Stimulated activated CD8-positive, alpha-beta memory T cell treated with anti-CD3 and anti-CD28 coated beads, Interleukin-7, amount 100 ng/mL, for 24 hours (primary cell): ENCODE measurements at places on chromosomes 6 and 20.
A peak's percentile ranks its signal among the peaks of the same experiment; 100 is the strongest.

DNA sequence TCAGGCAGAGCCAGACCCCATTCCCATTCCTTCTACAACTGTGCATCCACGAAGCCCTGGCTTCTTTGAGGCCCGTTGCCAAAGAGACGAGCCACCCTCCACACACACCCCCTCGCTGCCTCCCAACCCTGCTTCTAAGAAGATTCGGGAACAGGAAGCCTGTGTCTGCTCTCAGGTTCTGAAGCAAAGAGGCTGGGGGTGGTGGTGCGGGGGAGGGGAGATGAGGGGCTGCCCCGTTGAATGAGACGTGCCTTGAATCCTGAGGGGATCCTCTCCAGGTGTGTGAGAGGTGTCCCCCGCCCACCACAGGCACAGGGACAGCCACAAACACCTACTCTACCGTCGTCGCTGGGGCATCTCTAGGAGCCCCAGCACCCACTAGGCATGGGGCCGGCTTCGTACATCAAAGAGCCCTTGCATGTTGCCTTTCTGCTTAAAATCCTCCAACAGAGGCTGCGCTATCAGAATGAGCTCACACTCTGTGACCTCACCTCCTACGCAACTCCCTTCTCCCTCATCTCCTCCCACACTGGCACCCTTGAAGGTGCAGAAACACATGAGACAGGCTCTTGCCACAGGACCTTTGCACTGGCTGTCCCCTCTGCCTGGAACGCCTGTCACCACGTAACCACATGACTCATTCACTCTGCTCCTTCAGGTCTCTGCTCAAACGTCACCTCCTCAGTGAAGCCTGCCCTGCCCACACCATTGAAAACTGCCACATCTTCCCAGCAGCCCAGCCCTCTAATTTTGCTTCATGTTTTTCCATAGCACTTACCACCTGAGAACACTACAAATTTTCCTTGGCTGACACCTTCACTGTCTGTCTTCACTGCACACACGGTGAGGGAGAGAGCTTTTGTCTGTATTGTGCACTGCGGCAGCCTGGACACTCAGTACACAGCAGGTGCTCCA is 58.5 kb downstream of the PREX1 start:
- peak; percentile 83 for DNase-seq

DNA sequence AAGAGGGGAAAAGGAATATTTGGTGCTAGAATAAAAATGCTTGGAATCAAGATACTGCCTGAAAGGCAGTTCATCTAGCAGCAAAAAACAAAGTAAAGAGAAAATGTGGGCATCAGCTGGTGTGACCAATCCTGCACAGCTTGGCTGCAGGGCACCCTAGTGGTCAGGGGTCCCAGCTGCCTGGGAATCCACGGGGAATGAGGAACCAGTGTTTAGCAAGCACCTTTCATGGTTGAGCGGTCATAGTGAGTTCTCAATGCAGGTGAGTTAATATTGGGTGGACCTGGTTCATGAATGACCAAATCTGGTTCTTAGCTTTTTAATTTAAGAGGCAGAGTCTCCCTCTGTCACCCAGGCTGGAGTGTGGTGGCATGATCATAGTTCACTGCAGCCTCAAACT is 53.3 kb downstream of the CAP2 start:
- no peak for DNase-seq

DNA sequence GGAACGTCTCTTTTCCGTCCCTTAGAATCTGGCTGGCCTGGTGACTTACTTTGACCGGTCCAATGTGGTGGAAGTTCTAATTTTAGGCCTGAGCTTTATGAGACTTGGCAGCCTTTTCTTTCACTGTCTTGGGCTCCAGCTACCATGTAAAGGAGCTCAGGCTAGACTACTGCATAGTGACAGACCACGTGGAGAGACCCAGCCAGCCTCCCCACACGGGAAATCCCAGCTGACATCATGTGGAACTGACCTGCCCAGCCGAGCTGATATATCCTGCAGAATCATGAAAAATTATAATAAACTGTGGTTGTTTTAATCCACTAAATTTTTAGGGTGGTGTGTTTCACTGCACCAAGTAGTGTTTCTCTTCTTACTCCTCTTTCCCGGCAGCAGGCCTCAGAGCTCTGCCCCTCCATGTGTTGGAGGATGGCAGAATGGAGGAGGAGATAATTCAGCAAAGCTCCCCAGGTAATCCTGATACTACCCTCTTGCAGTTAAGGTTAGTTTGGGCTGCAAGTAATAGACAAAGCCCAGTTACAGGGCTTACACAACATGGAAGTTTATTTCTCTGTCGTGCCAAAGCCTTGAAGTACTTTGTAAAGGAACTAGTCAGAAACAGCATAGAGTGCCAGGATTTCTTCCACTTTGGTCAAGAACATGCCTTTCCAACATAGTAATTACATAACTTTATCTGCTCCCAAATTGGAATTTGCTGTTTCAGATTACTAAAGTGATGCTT is 87.5 kb downstream of the SH3BGRL2 start:
- DNase-seq, result no peak

GRCh38 chr6:41176189-41176588 is 13.3 kb upstream of the TREM2 start:
- DNase-seq, result no peak

GRCh38 chr6:84066536-84066935 is 33.0 kb downstream of the MRAP2 start:
- no peak for DNase-seq

DNA sequence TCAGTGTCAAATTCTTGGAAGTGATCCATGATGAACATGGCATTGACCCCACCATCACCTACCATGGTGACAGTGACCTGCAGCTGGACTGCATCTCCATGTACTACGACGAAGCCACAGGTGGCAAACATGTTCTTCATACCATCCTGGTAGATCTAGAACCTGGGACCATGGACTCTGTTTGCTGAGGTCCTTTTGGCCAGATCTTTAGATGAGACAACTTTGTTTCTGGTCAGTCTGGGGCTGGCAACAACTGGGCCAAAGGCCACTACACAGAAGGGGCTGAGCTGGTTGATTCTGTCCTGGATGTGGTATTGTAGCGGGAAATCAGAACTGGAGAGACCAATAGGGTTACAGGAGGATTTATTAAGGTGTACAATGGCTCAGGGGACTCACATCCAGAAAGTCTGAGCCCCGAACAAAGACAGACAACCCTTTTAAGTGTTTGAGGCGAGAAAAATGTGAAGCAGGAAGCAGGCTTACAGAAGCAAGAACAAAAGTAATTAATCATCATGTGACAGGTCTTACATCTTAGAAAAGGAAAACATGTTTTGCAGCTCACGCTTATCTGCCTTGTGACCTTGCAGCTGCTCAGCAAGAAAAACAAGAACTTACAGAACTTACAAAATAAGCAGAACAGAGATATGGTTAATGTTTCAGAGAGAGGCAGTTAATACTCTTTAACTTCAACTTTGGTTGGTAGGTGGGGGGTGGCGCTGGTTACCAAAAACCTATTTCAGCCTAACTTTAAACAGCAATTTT is 58.8 kb upstream of the MOCS1 start:
- no peak for DNase-seq

DNA sequence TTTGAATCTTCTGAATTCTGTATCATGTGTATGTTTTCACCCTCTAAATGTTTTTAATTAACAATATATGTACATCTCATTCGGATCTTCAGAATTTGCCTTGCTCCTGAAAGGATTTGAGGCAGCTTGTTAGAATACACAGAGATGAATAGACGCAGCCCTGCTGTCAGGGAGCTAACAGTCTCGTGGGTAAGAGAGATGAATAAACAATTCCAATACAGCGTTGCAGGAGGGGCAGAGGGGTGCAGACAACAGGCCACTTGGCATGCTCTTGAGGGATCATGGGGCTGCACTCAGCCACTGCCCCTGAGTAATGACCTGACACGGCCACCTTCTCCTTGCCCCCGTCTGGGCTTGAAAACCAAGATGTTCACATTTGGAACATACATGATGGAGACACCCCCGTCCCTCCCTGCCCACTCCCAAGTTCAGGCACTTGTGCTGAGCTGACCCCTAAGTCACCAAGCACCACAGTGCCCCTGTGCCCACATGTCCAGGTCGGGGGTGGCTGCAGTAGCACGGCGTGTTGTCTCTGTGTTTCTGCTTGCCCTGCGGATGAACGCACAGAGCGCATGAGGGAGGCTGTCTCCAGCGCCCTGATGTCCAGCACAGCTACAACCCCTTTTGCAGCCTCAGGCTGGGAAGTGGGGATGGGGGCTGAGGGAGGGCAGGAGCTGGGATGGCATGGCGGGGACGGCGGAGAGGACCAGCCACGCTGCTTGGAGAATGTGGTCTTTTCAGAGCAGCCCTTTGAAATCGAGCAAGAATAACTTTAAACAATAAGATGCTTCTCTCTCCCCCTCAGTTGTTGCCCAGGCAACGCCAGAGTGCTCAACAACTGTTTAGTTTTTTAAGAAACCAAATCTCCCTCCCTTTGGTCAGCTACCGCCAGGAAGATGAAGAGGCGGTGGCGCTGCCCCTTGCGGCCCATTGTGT is 33.0 kb upstream of the CDH22 start:
- DNase-seq, result no peak

DNA sequence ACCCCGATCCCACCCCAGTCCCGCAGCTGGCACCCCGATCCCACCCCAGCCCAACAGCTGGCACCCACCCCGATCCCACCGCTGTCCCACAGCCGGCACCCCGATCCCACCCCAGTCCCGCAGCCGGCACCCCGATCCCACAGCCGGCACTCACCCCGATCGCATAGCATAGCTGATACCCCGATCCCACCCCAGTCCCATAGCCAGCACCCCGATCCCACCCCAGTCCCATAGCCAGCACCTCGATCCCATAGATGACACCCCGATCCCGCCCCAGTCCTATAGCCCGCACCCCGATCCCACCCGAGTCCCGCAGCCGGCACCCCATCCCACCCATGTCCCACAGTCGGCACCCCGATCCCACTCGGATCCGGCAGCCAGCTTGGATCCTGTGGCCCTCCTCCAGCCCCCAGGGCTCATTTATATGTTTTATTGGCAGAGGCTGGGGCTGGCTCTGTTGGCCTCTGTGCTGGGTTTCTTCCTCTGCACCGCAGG is 897 bp upstream of the GMEB2 start:
- DNase-seq, result no peak

- peak; percentile 40 for DNase-seq
Observed at GRCh38 chr6:34154668-34155447, 9.0 kb upstream of the GRM4 start.

DNA sequence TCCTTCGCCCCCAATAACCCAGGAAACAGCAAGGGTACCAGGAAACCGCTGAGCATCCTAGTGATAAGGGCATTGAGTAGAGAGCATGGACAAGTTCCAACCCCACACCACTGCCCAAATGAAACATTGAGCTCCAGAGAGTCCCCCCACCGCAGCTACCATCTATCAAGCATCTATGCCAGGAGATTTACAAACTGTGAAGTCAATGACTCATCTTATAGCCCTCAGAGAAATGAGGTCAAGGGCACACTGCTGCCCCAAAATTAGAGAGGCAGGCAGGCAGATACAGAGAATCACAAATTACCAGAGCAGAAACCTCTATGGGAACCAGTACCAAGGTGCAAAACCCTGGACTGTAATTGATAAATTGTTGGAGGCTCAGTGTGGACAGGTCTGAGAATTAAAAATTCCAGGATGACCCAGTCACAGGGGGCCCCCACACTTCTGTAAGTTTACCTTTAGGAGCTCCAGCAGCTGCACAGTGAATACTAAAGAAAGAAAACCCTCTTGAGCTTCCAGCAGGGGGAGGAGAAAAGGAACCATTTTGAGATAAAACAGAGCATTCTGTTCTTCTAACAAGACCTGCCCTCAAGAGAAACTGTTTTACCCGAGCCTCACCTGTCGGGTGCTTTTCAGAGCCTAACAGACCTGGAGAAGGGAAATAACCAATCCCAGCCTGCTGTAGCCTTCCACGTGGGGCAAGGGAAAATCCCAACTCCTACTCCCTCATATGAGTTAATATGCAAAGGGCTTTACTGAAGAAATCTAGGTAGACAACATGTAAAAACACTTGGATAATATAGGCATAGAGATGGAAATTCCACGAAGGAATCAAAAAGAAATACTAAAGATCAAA is 118.0 kb upstream of the ARID1B start:
- no peak for DNase-seq

DNA sequence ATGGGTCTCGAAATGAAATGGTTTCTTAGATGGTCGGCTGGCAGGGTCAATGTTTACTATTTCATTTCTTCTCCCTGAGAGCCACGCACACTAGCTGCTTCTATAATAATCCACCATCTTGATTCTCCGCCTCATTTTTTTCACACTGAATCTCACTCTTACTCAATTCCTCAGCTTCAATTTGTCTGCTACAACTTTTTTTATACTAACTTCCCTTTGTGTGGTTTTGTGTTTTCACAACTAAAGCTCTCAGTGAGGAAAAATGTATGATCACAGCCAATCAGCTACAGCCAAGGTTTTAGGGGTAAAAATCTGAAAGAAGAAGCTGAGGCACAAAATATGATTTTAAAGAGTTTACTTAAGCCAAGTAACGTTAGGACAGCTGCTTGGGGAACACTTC is 1309.4 kb downstream of the EPHA7 start:
- DNase-seq, result no peak

GRCh38 chr6:9896806-9897205 is 518.1 kb downstream of the TFAP2A start:
- DNase-seq, result no peak

DNA sequence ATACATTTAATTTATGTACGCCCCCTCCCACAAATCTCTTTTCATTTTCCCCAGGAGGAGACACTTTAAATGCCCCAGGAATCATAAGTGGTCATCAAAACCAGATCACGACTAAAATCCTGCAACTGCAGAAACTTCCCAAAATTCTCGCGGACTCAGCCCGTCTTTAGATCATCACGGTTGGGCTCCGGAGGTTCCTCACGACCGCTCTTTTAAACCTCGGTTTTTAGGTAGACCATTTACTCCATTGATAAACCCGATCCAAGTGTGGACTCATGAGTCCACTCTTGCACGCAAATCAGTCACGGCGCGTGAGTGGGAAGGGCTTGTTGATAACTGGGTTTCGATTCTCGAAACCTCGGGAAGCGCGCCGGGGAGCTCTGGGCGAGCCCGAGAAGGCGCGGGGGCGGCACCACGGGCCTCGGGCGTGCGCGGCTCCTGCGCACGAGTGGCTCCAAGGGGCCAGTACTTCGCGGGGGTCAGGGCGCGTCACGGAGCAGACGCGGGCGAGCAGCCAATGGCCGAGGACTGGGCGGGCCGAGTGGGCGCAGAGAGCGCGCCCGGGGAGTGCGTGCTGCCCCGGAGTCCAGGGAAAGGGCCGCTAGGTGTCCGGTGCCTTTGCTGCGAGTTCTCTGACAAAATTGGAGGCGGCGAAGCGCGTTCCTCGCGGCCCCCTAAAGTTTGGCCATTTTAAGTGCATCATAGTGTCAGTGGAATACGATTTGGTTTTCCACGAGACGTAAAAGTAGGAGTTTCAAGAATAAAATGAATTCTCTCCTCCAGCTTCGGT is 635 bp upstream of the TENT5A start:
- peak; percentile 11 for DNase-seq

GRCh38 chr20:32436968-32437367 is 78.8 kb downstream of the ASXL1 start:
- DNase-seq, result no peak

GRCh38 chr6:10310330-10310653 is 104.6 kb downstream of the TFAP2A start:
- DNase-seq, result no peak

DNA sequence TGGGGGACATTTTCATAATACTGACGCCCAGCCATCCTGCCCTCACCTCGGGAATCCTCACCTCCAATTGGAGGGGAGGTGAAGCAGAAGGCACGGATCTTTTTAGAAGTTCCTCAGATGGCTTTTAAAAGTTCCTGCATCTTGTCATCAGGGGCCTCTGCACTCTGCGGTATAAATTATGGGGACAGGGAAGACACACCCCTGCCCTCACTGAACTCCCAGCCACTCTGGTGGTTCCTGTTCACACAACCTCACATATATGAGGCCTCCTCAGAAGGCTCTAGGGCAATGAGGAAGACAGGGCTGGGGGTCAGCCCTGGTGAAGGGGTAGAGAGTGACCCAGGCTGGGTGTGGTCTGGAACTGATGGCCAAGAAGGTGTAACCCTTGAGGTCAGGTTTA is 187.0 kb downstream of the SOD2 start:
- no peak for DNase-seq
